ENCODE measurements at places on chromosomes 13 and 19. TPM values are rescaled to one million over a fixed set of nuclear protein-coding genes. Genes with fewer than 3 reads are reported as not detected.

ATP4A gene
- polyA plus RNA-seq, result not detected

CYP4F22 gene
- polyA plus RNA-seq, result not detected

ZNF524 gene
- 22.5 TPM for polyA plus RNA-seq

ANKLE1 gene
- 2.8 TPM for polyA plus RNA-seq

POU2F2 gene
- 4.1 TPM for polyA plus RNA-seq

ZNF540 gene
- 0.25 TPM for polyA plus RNA-seq

COL5A3 gene
- polyA plus RNA-seq, result not detected

CYP2F1 gene
- not detected for polyA plus RNA-seq

GJB6 gene
- not detected for polyA plus RNA-seq

CEACAM4 gene
- polyA plus RNA-seq, result not detected

CIC gene
- 23.5 TPM for polyA plus RNA-seq

DNA sequence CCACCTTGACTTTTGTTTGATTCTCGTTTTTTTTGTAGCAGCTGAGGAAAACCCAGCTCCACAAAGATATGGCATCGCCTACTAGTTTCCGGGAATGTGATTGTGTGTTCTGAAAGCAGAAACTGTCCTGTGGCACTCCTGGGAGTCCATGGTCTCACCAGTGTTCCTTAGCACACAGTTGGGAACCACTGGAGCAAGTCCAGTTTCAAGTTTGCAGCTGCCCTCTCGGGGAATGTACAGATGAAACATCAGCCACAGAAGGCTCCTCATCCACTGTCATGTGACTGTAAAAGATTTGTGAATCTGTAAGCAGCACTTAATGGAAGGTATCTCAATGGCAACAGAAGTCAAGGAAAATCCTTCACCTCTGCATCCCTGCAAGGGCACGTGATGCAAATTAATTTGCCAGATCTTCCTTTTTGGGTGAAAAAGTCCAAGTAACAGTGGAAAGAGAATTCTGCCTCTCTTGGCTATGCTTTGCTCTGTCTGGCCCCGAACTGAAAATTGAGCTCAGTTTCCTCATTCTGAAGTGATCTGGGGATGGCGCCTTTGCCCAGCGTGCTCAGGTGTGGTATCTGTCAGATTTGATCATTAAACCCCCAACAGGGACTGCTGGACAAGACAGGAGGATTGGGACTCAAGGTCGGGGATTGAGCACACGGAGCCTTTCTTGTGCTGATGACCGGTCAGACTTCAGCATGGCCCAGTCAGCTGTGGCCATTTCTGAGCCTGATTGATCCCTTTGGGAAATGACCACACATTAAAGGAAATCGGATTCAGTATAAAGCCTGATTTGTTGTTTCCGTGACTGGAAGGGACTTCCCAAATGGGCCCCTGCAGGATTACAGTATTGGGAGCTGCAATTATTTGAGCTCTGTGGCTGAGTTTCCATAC is 58.8 kb downstream of the ING1 start:
- no peaks in the 10 kb centered on the region for H3K27me3 ChIP-seq
- peaks cover 10% of the 10 kb centered on the region for H3K4me1 ChIP-seq
- no peaks in the 10 kb centered on the region for H3K36me3 ChIP-seq
- H3K27ac ChIP-seq, result no peak overlapping the region
- no peak for DNase-seq

GRCh38 chr13:36124236-36124822 is 6.9 kb downstream of the DCLK1 start:
- H3K4me1 ChIP-seq, result peaks cover 3% of the 10 kb centered on the region
- no peak overlapping the region for H3K27ac ChIP-seq
- peak; percentile 67 for DNase-seq
- peaks cover 7% of the 10 kb centered on the region for H3K27me3 ChIP-seq
- no peaks in the 10 kb centered on the region for H3K36me3 ChIP-seq

- H3K4me3 ChIP-seq, result no peak overlapping the region
- no peak overlapping the region for H3K27ac ChIP-seq
- H3K27me3 ChIP-seq, result no peaks in the 10 kb centered on the region
Measured at GRCh38 chr13:106187501-106188095, 347.9 kb downstream of the EFNB2 start.

- no peaks in the 10 kb centered on the region for H3K4me1 ChIP-seq
- no peaks in the 10 kb centered on the region for H3K36me3 ChIP-seq
- no peak for DNase-seq
Measured at GRCh38 chr13:51004111-51004865, 94.7 kb downstream of the RNASEH2B start.

GRCh38 chr13:22014469-22014868 is 343.6 kb downstream of the FGF9 start:
- no peak for DNase-seq
- no peaks in the 10 kb centered on the region for H3K36me3 ChIP-seq
- H3K27ac ChIP-seq, result no peak overlapping the region
- no peaks in the 10 kb centered on the region for H3K4me1 ChIP-seq
- no peak overlapping the region for H3K4me3 ChIP-seq

- no peaks in the 10 kb centered on the region for H3K36me3 ChIP-seq
- DNase-seq, result no peak
- H3K4me1 ChIP-seq, result peaks cover 3% of the 10 kb centered on the region
- peaks cover 22% of the 10 kb centered on the region for H3K27me3 ChIP-seq
- no peak overlapping the region for H3K4me3 ChIP-seq
Measured at GRCh38 chr13:48874165-48874564, 101.5 kb upstream of the FNDC3A start.

GRCh38 chr19:17749912-17750317 is 1.4 kb upstream of the FCHO1 start:
- H3K36me3 ChIP-seq, result no peaks in the 10 kb centered on the region
- peaks cover 2% of the 10 kb centered on the region for H3K27me3 ChIP-seq
- no peak overlapping the region for H3K4me3 ChIP-seq
- H3K27ac ChIP-seq, result no peak overlapping the region
- no peak for DNase-seq

- peaks cover 17% of the 10 kb centered on the region for H3K36me3 ChIP-seq
- H3K27ac ChIP-seq, result no peak overlapping the region
- no peak overlapping the region for H3K4me3 ChIP-seq
- peaks cover 40% of the 10 kb centered on the region for H3K4me1 ChIP-seq
Measured at GRCh38 chr19:34228762-34229161, 25.6 kb upstream of the GARRE1 start.

- no peak for DNase-seq
- no peaks in the 10 kb centered on the region for H3K4me1 ChIP-seq
- no peak overlapping the region for H3K27ac ChIP-seq
- no peaks in the 10 kb centered on the region for H3K36me3 ChIP-seq
- H3K27me3 ChIP-seq, result peaks cover 8% of the 10 kb centered on the region
- no peak overlapping the region for H3K4me3 ChIP-seq
Measured at GRCh38 chr19:45745606-45746005, 12.4 kb downstream of the MEIOSIN start.

- no peaks in the 10 kb centered on the region for H3K36me3 ChIP-seq
- H3K4me3 ChIP-seq, result no peak overlapping the region
- H3K27ac ChIP-seq, result no peak overlapping the region
- H3K4me1 ChIP-seq, result no peaks in the 10 kb centered on the region
- no peak for DNase-seq
- no peaks in the 10 kb centered on the region for H3K27me3 ChIP-seq
Measured at GRCh38 chr13:29991343-29991742, 140.9 kb upstream of the UBL3 start.

GRCh38 chr13:89694451-89694850 is 1653.0 kb upstream of the MIR17HG start:
- no peak overlapping the region for H3K4me3 ChIP-seq
- H3K36me3 ChIP-seq, result no peaks in the 10 kb centered on the region
- DNase-seq, result no peak
- H3K27ac ChIP-seq, result no peak overlapping the region
- peaks cover 4% of the 10 kb centered on the region for H3K4me1 ChIP-seq

DNA sequence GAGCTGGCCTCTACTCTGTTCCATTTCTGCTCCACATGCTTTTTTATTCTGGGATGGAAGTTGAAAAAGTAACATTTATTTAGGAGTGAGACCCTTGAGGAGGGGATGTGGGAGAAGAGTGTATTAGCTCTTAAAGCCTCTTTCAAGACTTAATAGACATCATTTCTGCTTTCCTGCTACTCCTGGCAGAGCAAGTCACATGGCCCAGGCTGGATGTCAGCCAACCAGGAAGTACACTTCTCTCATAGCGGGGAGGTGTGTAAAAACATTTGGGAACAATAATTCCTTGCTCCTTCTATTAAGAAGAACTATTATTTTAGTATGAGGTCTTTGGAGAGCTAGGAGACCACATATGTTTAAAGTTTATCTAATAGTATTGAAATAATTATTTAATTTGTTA is 40.6 kb upstream of the FAM216B start:
- peak; percentile 49 for DNase-seq
- no peaks in the 10 kb centered on the region for H3K4me1 ChIP-seq
- H3K27ac ChIP-seq, result no peak overlapping the region
- H3K4me3 ChIP-seq, result no peak overlapping the region
- no peaks in the 10 kb centered on the region for H3K27me3 ChIP-seq

GRCh38 chr19:1567848-1568227 is 287 bp downstream of the MEX3D start:
- peaks cover 3% of the 10 kb centered on the region for H3K36me3 ChIP-seq
- no peak overlapping the region for H3K4me3 ChIP-seq
- peak overlapping the region; percentile 96 for H3K27ac ChIP-seq
- no peak for DNase-seq
- peaks cover 8% of the 10 kb centered on the region for H3K4me1 ChIP-seq

- no peaks in the 10 kb centered on the region for H3K27me3 ChIP-seq
- no peak overlapping the region for H3K4me3 ChIP-seq
- H3K27ac ChIP-seq, result no peak overlapping the region
- no peak for DNase-seq
- H3K36me3 ChIP-seq, result no peaks in the 10 kb centered on the region
- peaks cover 2% of the 10 kb centered on the region for H3K4me1 ChIP-seq
Measured at GRCh38 chr13:75437582-75438318, 44.2 kb downstream of the TBC1D4 start.

DNA sequence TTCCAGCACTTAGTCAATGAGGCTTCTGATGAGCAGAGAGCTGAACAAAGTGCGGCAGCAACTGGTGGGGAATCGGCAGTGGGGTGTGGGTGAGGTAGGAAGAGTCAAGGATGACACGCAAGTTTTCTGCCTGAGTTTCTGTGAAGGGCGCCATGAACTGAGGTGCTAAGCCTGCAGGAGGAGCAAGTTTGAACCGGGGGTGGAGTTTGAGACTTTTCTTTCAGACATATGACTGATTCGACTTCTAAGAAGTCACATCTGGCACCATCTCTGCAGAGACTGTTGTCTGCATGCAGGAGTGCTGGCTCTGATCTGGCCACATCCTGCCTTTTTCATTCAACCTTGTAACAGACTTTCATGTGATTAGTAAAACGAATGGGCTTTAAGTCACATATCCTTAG is 14.8 kb upstream of the GPI start:
- DNase-seq, result no peak
- H3K27ac ChIP-seq, result no peak overlapping the region
- H3K4me3 ChIP-seq, result no peak overlapping the region
- peaks cover 2% of the 10 kb centered on the region for H3K4me1 ChIP-seq
- H3K36me3 ChIP-seq, result peaks cover 13% of the 10 kb centered on the region

DNA sequence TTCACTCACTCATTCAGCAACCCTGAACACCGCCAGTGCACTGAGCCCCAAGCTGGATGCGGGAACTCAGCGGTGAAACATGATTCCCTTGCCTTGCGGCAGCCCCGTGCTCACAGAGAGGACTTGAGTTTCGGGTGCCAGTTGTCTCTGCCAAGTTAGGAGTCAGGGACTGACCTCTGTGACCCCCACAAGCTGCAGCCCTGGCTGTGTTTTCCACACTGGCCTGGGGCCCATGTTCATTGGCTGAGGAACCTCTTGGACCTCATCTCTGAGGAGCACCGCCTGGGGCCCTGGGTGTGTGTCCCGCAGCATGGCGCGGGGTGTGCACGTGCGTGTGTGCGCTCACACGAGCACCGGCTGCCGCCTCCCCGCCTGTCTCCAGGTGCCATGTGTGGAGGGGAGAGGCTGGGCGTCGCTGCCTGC is 31.0 kb downstream of the CAPN12 start:
- peaks cover 39% of the 10 kb centered on the region for H3K36me3 ChIP-seq
- no peak for DNase-seq
- H3K27me3 ChIP-seq, result no peaks in the 10 kb centered on the region
- no peak overlapping the region for H3K4me3 ChIP-seq

- H3K27me3 ChIP-seq, result peaks cover 14% of the 10 kb centered on the region
- no peak overlapping the region for H3K27ac ChIP-seq
- no peaks in the 10 kb centered on the region for H3K36me3 ChIP-seq
- DNase-seq, result no peak
- no peaks in the 10 kb centered on the region for H3K4me1 ChIP-seq
Measured at GRCh38 chr19:48509467-48510194, 2.0 kb downstream of the LMTK3 start.

- no peaks in the 10 kb centered on the region for H3K4me1 ChIP-seq
- no peaks in the 10 kb centered on the region for H3K36me3 ChIP-seq
- no peak overlapping the region for H3K4me3 ChIP-seq
- H3K27ac ChIP-seq, result no peak overlapping the region
Measured at GRCh38 chr13:109615721-109616420, 170.5 kb downstream of the IRS2 start.

DNA sequence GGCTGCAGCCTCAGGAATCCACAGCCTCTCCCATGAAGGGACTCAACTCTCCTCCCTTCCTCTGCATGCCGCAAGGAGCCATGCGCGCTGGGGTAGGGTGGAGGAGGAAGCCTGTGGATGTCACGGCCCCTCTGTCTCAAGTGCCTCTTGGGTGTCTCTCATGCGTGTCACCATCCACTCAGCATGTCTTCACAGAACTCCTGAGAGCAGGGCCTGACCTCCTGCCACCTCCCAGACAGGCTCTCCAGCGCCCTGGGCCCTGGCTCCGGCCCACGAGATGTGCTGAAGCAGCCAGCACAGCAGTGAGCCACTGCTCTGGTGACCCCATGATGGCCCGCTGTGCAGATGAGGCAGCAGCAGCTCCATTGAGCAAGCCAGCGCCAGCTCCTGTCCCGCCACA is 25.9 kb upstream of the SPACA7 start:
- H3K4me1 ChIP-seq, result no peaks in the 10 kb centered on the region
- H3K27me3 ChIP-seq, result no peaks in the 10 kb centered on the region
- H3K27ac ChIP-seq, result no peak overlapping the region
- DNase-seq, result no peak
- no peaks in the 10 kb centered on the region for H3K36me3 ChIP-seq
- no peak overlapping the region for H3K4me3 ChIP-seq

- H3K36me3 ChIP-seq, result no peaks in the 10 kb centered on the region
- H3K27ac ChIP-seq, result no peak overlapping the region
- H3K4me1 ChIP-seq, result no peaks in the 10 kb centered on the region
Measured at GRCh38 chr13:113421673-113422270, 31.5 kb downstream of the ADPRHL1 start.

DNA sequence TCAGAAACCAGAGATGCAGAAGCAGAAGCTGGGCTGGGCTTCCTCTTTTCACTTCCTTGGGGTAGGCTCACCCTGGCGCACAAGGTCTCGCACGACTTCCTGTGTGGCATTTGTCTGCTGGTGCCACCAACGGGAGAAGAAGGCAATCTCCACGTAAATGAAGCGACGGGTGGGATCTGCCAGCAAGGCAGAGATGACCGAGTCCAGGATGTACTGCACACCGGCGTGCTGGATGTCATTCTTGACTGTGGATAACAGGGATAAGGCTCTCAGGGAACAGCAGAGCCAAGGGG is 1.3 kb downstream of the MAN2B1 start:
- no peak overlapping the region for H3K4me3 ChIP-seq
- H3K4me1 ChIP-seq, result peaks cover 15% of the 10 kb centered on the region
- H3K27ac ChIP-seq, result no peak overlapping the region
- H3K27me3 ChIP-seq, result no peaks in the 10 kb centered on the region

GRCh38 chr19:6413291-6413690 is 11.3 kb downstream of the KHSRP start:
- H3K4me1 ChIP-seq, result no peaks in the 10 kb centered on the region
- DNase-seq, result no peak
- no peak overlapping the region for H3K27ac ChIP-seq
- H3K27me3 ChIP-seq, result no peaks in the 10 kb centered on the region

- H3K27me3 ChIP-seq, result peaks cover 4% of the 10 kb centered on the region
- no peak overlapping the region for H3K27ac ChIP-seq
- no peaks in the 10 kb centered on the region for H3K4me1 ChIP-seq
- H3K36me3 ChIP-seq, result no peaks in the 10 kb centered on the region
- no peak for DNase-seq
Measured at GRCh38 chr13:29887686-29888085, 37.3 kb upstream of the UBL3 start.

All from endothelial cell of umbilical vein (primary cell).